ENCODE measurements at places on chromosomes 6 and 20.

DNA sequence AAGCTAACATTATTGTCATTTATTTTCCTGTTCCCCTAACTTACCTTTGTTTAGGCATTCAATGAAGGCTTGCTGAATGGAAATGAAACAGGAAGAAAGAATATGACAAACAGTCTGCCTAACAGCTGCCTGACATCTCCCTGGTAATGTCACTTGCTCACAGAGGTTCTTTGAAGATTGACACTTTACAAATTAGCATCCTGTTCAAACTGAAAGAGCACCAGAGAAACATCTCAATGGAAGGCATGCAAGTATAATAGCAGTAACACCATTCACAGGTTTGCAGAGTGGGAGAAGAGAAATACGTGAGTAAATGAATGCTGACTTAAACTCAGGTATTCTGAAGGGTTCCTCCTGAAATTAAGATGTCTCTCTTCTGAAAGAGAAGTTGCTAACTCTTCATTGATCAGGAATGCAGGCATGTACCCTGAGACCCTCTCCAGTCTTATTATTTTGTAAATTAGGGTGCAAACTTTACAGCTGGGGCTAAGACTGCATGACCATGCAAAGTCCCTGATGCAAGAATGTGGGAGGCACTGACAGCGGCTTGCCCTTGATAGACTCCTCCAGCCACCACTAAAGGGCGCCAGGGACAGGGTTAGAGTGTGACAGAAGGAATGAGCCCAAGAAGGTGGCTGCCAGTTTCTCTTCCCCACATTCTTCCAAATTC, 1.3 kb upstream of the SMLR1 start:
- no peak for DNase-seq

DNA sequence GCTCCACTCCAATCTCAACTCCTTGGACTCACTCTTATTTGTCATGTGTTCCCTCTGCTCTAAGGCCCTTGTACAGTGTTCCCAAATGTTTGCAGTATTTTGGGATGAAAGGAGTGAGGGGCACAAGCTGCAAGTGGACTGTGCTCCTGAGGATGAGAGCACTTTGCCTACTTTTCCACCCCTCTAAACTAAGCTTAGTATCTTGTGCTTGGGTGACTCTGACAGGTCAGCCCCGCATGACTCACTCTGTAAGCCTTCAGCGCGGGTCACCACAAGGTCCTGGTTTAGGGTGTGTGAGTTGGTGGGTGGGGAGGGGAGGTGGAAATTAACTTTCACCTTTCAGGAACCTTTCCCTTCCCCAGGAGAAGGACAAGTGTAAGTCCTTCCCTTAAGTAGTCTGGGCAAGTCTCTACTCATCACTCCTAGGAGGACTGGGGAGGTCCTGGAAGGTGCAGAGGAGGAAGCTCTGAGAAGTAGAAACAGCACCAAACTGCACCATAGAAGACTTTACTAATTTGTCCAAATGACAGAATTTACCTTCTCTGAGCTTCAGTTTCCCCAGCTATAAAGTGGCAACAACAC, 68.8 kb upstream of the EPB41L1 start:
- no peak for DNase-seq

- DNase-seq = no peak
These were observed 27.9 kb downstream of the ADTRP start for GRCh38 chr6:11750682-11751081.

DNA sequence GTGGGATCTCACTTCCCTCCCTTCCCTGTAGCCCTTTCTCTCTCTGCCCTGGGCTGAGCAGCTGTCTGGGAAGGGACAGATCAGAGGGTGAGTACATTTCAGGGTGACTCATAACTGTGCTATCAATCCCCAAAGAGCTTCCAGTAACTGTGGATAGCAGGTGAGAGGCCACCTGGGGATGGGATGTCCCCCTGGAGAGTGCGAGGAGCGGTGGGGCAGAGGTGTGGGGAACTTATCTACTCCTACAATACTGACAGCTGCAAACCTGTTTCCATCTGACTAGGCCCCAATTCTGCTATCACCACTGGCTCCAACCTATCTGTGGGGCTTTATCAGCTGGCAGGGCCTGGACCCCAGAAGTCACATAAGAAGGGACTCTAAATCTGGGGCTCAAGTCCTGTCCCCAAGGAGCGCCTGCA, 32.6 kb downstream of the KCNK5 start:
- no peak for DNase-seq

DNA sequence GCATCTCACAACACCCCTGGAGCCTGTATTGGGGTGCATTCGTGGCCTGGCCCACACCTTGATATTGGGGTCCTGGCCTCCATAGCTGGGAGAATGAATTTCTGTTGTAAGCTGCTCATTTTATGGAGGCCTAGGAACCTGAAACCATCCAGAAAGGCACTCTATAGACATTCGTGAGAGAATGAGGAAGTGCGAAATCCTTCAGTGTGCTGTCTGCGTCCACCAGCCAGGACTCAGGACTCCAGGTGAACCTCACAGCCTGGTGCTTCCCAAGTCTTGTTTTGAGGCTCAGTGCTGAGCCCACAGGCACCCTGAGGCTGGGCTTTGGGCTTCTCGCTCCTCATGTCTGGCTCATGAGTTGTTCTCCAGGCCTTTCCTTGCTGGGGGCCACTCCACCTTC, 11.9 kb upstream of the RBBP8NL start:
- no peak for DNase-seq
